ENCODE measurements at places on chromosomes 5 and 9.

DNA sequence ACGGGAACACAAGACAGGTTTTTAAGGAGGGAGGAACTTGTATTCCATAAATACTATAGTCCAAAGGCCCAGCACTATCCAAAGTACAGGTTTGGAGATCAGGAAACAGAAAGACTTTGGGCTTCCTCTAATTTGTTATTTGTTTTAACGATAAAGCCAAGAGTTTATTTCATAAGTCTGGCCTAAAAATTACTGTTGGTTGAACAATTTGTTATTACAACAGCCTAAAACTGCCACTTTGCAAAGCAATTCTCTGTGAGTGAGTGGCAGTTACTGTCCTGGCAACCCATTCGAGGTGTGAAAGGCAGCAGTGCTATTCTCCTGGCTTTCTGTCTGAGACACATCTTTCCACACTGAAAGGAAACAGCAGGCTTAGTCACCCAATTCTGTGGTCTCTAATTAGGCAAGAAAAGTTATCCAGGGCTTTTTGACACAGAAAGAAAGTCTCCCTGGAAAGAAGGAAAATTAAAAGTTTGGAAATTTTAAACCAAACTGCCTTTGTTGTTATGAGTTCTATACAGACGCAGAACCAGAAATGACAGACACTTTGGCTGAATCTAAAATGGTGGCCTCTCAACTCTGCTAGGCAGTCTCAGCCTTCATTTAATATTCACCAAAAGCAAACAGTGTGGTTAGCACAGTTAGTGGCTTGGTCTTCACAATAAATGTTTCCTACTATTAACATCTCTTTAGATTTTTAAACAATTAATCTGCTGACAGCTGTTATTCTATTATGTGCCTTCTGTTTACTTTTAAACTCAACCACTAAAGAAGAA, 33.9 kb downstream of the PSMB7 start:
- no peak for DNase-seq

DNA sequence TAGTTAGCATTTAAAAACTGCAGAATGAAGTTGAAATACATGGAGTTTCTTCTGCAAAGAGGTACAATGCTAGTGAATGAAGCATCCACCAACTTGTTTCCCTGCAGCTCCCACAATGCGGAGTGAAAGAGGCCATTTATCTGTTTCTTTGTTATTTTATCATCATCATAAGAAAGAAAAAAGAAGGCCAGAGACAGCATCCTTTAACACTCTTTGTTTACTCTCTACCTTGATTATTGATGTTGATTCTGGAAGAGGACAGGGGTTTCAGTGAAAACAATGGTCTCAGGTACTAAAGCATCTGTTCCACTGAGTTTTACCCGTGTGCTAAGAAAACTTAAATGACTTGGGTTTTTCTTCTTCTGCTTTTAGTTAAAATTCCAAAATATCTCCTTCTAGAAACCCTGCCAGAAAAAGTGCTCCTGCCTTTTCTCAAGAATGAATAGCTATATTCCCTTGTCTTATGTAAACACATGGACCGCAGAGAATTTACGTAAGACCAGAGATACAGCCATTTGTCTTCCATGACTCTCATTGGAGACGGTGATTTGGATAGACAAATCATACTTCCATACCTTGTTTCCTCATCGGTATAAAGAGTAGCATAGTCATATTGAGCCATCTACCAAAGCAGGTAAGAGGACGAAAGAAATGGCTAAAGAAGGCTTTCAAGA, 81.1 kb downstream of the EFNA5 start:
- no peak for DNase-seq

GRCh38 chr5:10049858-10050455, 199.7 kb downstream of the ATPSCKMT start:
- no peak for DNase-seq

- DNase-seq, result no peak
Observed at GRCh38 chr5:75536147-75536546, 24.5 kb downstream of the POLK start.

DNA sequence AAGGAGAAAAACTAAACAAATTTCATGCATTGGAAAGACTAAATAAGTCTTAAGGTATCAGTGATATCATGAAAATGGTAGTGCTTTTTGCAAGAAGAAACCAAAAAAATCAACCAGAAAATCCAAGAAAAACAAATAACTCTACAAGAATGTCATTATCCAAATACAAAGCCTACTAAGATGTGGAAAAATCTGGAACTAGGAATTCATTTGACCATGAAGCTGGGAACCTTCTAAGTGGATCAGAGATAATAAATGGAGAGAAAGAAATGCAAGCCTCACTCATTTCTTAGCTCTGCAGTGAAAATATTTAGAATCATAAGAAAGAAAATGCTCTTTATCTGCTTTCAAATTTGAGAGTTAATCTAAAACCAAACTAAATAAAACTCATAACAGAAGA, 51.3 kb downstream of the RASEF start:
- DNase-seq, result no peak

DNA sequence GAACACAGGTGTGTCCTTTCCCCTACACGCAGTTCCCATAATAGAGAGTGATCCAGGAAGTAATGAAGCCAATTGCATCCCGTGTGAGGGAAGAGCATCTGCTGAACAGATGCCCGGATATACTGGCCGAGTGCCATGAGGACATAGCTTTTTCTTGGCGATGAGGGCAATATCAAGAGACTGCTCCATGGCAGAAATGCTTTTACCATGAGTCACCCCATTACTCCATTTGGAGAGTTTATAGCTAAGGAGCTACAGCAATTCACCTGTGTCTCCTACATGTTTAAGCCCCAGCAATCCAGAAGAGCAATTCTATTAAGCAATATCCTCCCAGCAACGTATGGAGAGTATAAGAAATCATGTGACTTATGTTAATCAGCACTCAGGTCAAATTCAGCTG, 222.0 kb upstream of the KLF4 start:
- peak; percentile 23 for DNase-seq

GRCh38 chr9:77988630-77989029, 43.0 kb downstream of the GNAQ start:
- no peak for DNase-seq

- peak; percentile 70 for DNase-seq
Observed at GRCh38 chr9:87497604-87498045, at the start of gene DAPK1. Gene DAPK1 (plus strand): TSS chr9:87497867. CDS start chr9:87499078, 1,211 bp downstream.

- no peak for DNase-seq
Observed at GRCh38 chr5:61840361-61840760, 465.6 kb upstream of the KIF2A start.

- no peak for DNase-seq
Observed at GRCh38 chr9:88399966-88400365, 11.7 kb downstream of the SPIN1 start.

DNA sequence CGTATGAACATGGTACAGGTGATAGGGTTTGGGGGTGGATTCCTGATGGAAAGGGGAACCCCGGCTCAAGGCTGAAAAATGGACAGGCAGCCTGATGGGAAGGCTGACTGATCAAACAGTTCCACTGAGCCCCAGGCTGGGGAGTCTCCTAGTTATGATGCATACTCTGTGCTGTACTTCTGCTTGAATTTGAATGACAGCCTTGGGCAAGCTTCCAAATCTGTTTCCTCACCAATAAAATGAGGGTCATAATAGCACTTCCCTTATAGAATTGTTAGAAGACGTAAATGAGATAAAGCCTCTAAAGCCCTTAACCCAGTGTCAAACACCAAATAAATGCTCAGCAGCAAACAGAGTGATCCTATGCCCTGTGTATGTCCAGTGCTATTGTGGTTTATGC, 478.5 kb upstream of the DMAC1 start:
- no peak for DNase-seq

- DNase-seq, result peak; percentile 19
Observed at GRCh38 chr5:161530700-161531099, 15.8 kb downstream of the GABRB2 start.

DNA sequence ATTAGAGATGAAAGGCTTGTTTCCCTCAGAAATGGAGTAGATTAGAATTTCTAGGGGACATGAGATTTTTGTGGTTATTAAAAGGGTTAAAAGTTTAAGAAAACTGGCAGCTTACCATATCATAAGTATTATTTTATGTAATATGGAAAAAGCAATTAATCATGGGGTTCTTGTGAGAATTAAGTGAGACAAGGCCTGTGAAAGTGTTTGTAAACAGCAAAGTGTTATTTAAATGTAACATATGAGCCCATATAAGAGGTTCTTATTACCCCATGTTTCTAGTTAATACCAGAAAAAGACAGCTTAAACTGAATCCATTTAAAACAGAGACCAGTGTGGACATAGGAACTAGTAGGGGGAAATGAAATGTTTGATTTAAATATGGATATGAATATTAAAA, 241.1 kb upstream of the PIK3R1 start:
- DNase-seq, result no peak

- DNase-seq, result no peak
Observed at GRCh38 chr9:120694559-120694958, 19.7 kb downstream of the MEGF9 start.

DNA sequence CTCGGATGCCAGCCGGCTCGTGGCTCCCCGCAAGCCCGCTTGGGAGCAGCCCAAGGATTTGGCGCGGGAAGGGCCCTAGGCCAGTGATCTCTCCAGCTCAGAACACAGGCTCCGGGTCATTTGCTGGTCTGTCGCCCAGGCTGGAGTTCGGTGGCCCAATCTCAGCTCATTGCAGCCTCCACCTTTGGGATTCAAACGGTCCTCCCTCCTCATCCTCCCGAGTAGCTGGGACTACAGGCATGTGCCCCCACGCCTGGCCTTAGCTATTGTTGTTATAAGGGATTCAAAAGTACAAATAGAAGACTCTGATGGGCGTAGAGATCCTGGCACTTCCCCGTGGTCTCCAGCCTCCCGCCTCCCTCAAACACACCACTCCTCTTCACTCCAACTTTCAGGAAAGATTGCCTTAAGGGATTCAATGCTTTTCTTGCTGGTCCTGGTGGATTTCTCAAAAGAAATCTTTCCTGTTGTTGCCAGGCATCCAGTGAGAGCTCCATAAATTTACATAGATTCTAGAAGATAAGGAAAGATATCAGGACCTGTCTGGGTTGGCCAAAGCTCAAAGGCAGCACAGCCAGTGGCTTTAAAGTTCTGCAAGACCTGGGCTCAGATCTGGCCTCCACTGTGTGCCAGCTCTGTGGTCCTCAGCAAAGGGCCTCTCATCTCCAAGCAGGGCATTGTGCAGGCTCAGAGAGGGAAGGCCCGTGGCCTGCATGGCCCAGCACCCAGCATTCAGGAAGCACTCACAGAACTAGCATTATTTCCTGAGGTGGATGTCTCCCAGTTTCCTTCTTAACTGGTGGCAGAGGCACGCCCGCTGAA, 1.0 kb downstream of the AIF1L start:
- DNase-seq, result no peak

DNA sequence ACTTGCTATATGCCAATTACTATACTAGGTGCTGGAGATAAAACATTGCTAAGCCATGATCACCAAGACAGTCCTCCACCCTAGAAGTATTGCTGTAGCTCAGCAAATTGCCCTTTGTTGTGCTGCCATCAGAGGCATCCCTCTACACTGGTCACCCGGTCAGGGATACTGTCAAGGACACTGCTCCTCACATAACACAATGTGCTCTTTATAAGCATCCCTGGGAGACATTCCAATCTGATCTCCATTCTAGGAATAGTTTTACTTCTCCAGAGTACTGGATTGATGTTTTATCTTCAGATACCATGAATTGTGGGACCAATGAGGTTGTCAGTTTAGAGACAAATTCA, 10.4 kb upstream of the DNAJA1 start:
- no peak for DNase-seq

DNA sequence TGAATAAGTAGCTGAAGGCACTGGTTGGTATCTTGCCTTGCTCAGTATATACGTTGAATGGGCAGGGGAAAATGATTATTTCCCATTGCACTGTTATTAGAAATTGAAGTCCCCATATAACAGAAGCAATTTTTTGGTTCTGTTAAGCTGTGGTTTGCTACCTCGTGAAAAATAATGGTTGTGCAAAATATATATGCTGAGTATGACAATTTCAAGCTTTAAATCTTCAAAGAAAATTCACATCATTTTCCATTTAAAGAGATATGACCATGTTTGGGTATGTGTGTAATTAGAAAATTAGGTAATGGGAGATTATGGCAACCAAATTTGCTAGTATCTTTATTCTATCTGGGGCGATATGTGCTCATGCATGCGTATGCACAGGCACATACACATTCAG, 139.8 kb downstream of the DMAC1 start:
- DNase-seq, result no peak

DNA sequence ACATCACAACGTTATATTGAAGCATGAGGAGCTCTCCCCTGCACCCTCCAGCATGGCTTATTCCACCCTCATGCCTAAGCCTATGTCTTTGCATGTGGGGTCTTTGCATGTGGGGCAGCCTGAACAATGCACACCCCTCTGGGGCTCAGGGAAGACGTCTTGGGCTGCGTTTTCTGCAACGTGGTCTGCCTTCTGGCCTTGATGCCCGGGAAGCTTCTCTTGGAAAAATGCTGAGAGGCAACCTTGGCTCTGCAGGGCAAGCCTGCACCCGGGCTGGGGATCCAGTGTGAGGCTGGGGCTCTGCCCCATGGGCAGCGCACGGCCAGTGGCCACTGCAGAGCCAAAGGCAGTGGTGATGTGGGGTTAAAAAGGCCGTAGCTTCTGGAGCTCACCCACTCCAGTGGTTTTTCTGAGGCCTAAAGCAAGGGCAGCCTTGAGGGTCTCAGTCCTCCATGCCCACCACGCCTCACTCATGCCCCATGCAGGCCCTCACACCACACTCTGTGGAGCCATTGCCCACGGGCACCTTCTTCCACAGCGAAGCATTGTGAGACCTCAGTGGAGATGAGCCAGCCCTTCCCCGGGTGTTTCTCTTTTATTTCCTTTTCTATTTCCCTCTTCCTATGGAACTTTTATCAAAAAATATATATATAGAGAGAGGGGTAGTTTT, 112.2 kb downstream of the MRPL36 start:
- no peak for DNase-seq

DNA sequence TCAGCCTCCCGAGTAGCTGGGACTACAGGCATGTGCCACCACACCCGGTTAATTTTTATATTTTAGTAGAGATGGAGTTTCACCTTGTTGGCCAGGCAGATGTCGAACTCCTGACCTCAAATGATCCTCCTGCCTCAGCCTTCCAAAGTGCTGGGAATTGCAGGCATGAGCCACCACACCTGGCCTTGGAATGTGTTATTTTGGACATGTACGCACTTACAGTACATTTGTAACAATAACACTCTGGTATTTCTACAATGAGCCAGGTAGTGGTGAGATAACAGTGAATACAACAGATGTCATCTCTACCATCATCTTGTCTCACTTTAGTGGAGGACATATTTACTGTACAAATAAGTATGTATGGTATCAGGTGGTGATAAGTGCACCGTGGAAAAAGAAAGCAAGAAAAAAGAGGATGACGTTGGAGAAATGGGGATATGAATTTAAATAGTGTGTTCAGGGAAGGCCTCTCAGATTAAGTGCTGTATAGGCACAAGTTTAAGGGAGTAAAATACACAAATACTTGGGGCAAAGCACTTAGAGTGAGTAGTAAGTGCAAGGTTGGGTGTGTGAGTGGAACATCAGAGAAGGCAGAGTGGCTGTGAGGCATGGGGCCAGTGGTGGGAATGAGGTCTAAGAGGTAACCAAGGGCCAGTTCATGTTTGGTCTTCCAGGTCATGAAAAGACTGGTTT, 100.1 kb downstream of the CDC42SE2 start:
- no peak for DNase-seq
